ENCODE measurements at places on chromosomes 4 and X.

DNA sequence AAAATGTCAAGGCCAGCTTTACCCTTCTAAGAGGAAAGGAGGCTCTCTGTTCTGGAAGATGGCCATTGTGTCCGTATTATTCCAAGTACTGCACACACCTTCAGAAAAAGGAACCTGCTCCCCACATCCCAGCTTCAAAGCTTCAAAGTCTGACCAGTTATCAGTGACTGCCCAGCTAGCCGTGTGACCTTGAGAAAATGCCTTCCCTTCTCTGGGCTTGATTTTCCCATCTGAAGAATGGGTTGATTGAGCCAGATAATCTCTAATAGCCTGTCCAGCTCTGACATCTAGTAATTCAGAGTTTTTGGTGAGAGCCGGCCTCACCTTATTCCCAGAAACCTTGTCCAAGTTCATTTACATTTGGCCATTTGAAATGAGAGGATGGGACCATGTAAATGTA is 3.0 kb downstream of the LONRF3 start:
- DNase-seq = no peak

GRCh38 chr4:87838890-87839591 is 6.3 kb downstream of the MEPE start:
- DNase-seq = no peak

DNA sequence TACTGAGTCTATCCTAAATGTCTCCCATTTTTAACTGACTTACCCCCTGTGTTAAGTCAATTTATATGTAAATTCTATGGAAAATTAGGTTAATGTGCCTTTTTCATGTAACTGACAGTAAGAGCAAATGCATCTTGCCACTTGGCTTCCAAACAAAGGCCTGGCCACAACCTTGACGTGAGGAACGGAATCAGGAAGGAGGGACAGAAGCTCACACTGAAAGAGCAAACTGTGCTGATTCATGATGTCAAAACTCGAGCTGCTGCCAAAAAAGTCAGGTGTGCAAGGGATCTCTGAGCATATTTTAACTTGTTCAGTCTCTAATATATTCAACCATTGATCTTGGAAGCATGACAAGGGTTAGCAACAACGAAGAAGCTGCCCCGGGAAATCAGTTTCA is 35.8 kb downstream of the GPM6A start:
- DNase-seq = no peak

DNA sequence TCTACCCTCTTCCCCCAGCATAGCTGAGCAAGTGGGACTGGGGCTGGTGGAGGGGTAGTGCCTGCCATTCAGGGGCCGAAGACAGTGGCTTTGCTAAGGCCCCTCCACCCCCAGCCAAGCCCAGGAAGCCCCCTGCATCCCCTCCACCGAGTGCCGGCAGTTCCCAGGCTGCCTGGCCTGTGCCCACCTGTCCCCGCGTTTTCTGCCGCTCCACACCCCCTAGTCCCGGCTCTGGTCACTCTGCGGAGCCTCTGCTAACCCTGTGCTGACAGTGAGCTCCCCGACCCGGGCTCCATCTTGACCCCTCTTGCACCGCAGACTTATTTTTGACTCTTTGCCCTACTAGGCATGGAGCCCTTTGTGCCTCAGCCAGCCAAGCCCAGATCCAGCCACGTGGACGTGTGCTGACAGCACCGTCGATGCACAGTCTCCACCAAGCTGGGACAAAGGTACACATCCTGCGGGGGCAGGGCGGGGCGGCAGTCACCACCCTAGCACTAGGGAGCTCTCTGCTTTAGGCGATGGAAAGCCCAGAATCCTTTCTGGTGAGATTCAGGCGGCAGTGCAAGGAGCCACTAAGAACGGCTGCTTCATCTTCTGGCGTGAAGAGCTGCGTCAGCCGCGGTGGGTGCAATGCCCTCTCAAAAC is 96.6 kb downstream of the PHKA2 start:
- no peak for DNase-seq

DNA sequence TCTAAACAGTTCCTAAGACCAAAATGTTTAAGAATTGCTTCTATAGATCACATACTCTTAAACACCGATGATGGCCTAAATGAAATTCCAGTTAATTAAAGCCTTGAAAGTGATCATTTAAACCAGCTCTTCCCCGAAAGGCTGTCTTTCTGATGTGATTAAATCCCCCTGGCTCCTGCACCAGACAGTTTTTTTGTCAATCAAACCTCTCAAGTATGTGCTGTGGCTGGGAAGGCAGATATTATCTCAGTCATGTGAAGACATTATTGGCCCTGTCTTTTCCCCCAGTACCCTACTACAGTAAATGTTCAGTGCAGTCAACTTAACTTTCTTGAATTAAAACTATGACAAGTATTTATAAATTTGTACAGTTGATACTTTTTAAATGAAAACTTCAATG is 121.0 kb upstream of the MYOZ2 start:
- no peak for DNase-seq

DNA sequence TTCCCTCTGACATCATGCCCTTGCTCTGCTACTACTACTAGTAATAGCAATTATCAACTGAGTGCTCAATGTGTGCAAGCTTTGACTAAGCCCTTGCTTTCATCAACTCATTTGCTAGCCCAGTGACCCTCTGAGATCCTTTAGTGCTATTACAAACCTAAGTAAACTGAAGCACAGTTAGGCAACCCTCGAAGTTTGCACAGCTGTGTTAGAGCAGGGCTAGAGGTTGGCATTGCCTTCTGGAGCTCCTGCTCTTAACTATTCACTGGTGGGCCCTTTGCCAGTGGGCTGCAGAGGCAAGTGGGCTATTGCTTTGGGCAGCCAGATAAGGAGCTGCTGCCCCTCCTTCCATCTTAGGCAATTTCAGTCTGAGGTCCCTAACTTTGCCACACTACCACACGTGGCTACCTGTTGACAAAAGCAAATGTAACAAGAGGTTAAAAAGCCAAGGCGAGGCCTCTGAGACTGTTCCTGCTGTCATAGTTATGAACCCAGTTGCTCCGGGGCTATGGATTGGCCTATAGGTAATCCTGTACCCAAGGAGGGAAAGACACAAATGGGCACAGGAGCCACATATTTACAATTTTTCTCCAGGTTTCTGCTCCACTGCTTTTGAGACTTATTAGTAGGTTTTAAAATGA is 41.5 kb upstream of the ANKRD50 start:
- DNase-seq = no peak

- no peak for DNase-seq
Observed at GRCh38 chr4:13733817-13734216, 106.3 kb upstream of the BOD1L1 start.

DNA sequence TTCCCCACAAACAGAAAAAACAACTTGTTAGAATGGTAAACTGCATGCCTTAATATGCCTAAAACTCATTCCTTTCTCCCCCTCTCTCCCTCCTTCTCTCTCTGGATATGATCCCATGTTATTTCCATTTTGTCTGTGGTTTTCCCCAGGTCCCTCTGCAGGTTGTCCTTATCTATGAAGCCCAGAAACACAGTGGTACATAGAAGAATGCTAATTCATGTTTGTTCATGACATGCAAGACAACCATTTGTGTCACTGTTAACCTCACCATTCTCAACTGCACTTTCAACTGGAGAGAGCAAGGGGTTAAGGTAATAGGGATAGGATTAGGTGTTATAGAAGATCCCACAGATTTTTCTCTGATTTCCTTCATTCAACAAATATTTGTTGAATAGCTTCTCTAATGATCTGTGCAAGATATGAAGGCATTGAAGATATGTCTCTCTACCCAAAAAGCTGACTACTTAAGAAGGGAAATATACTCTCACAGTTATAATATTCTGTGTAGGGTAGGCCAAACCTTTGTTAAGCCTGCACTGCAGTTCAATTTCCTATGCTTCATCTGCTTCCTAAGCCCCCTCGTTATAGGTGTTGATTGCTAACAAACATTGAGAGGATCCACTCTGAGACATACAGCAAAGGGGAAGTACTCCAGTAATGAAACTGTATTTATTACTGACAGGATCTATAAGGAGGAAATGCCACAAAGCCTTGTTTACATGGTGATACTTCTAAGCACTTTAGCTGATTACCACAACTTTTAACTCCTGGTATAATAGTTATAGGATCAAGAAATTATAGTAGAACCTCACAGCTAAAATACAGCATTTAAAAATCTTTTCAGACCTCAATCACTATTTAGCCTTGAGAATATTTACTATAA is 96.1 kb downstream of the FRYL start:
- DNase-seq = no peak

- DNase-seq = no peak
Observed at GRCh38 chr4:98663226-98664006, 5.0 kb upstream of the TSPAN5 start.

- DNase-seq = no peak
Observed at GRCh38 chrX:8849945-8850344, 48.8 kb upstream of the FAM9A start.

GRCh38 chrX:28498658-28499057 is 88.6 kb upstream of the IL1RAPL1 start:
- DNase-seq = no peak

DNA sequence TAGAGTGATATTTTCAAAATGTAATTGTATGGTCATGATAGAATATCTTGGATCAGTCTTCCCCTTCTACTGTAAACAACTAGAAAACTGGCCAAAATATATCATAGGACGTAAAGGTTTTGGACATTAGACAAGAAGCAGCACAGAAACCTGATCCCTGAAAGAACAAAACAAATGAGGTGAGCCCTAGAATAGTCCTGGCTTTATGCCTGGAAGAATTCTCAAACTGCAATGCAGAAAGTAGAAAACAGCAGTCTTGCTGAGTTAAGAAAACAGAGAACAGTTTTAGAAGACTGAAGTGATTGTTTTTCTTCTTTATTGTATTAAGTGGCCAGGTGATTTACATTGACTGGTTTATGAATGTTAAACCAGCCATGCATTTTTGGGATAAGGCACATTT is 19.5 kb downstream of the NSUN7 start:
- no peak for DNase-seq

- no peak for DNase-seq
Observed at GRCh38 chr4:184825141-184825895, 450 bp downstream of the ACSL1 start.

DNA sequence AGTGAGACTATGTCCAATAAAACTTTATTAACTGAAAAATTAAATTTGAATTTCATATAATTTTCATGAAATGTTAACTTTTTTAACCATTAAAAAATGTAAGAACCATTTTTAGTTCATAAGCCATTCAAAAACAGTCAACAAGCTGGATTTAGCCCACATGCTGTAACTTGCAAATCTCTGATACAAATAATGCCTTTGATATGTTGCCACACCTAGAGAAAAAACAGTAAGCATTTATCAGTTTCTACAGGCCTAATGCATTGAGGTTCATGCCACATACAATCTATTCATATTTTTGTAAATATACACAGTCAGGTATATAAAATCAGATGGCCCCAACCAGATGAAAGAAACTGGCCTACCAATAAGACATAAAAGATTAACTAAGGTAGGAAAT is 52.8 kb downstream of the LCORL start:
- DNase-seq = no peak

- peak; percentile 47 for DNase-seq
Observed at GRCh38 chrX:107776649-107777535, 641 bp upstream of the NCBP2L start.

DNA sequence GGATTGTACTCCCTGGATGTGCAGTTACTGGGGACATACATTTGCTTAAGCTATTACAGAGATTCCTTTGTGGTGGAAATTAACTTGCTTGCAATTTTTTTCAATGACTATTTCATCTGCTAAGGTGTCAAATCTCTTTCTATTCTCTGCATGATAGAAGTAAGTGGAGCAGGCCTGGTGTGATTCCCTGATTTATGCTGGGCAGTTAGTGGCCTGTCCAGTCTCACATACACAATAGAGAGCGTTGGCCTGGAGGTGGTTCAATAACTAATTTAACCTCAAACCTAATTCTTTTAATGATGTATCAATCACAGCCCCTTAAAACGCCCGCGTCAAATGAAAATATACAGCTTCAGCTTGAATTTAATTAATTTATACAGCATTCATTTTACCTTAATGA is 28.5 kb downstream of the VCX3A start:
- no peak for DNase-seq

DNA sequence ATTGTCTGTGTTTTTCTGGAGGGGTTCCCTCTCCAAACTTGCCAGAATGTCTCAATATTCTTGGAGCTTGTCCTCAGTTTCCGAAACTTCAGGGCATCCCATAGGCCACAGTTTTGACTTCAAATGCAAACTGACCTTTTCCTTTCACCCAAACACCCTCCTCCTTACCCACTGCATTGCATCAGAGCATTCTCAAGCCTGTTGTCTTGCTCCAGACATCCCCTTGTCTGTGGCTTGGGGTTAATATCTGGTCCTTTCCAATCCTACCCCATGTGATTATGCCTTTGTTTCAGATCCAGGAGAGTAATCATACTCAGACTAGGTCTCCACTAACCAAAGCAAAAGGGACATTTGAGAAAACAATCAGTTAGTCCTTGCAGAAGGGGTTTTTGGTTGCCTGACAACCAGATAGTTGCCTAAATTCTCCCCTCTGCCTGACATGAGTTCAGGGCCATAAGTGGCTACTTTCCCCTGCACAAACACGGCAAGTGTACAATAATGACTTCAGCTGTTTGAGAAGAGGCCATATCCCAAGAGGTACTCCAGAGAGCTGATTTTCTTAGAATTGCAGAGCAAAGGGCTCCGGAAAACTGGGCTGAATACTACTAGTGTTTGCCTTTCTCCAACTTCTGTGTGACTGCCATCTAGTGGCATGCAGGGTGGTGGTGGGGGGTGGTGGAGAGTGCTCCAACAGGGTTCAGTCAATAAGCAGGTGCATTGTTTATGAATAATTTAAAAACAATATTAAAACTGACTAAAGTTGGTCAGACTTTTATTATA is 130.2 kb downstream of the CHRDL1 start:
- no peak for DNase-seq

GRCh38 chrX:103629318-103630170 is 769 bp downstream of the TCEAL1 start:
- no peak for DNase-seq

DNA sequence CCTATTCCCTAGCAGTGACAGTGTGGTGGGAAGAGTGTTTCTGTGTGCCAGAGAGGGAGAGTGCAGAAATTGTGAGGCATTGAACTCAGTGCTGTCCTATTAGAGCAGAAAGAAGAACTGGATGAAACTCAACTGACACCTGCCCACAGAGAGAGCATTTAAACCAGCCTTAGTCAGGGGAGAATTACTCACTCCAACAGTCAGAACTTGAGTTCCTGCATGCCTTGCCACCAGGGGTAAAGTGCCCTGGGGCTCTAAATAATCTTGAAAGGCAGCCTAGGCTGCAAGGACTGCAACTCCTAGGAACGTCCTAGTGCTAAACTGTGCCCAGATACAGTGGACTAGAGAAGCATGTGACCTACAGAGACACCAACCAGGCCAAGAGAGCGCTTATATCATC is 12.8 kb downstream of the CYSLTR1 start:
- no peak for DNase-seq

- DNase-seq = no peak
Observed at GRCh38 chr4:152074573-152074972, 313.8 kb upstream of the GATB start.

GRCh38 chr4:17957688-17958087 is 63.9 kb downstream of the LCORL start:
- no peak for DNase-seq

DNA sequence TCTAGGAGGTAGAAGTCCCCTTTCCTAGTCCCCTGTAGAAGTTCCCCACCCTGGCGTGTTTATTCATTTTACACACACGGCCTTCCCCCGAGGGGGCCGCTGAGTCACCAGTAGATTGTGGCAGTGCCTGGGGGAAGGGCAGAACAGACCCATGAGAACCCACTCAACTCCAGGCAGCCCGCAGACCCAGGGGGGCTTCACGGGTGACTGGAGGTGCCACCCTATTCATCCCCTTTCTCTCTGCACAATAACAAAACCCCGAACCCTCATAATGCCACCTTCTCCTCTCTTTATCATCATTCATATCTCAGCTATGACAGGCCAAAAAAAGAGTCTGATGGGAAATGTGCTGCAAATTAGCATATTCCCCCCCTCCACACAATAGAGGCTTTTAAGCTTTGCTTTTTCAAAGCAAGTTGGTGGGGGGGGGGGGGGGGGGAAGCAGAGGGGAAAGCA is 20.4 kb upstream of the GPM6B start:
- DNase-seq = peak; percentile 0

All from T1000 (cell line).